ENCODE measurements at places on chromosomes 7 and 10. TPM values are rescaled to one million over a fixed set of nuclear protein-coding genes. Genes with fewer than 3 reads are reported as not detected.

- H3K4me1 ChIP-seq = no peaks in the 10 kb centered on the region
- H3K36me3 ChIP-seq = no peaks in the 10 kb centered on the region
Measured at GRCh38 chr10:58919927-58920654, 256.4 kb upstream of the PHYHIPL start.

GRCh38 chr7:30931929-30932540 is 20.4 kb downstream of the AQP1 start:
- no peak for DNase-seq
- no peaks in the 10 kb centered on the region for H3K4me1 ChIP-seq
- H3K27me3 ChIP-seq = no peaks in the 10 kb centered on the region
- H3K4me3 ChIP-seq = no peak overlapping the region

DNA sequence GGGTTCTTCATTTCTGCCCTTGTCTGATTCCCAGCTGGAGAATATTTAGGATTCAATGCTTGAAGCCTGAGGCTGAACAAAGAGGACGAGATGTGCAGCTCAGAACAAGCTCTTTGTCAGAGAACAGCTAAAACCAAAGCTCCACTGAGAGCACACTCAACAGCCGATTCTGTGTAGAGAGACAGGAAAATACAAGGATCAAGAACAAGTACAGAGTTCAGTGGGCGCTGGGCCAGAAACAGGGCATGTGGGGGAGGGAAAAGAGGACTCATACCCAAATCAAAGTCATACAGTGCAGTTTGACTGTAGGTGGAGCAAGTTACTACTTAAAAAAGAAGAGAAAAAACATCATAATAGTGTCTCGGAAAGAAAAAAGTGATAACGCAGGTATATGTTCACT is at the start of gene AGMO:
TSS of gene AGMO (minus strand) at position 181 of the 400 bp plus-strand sequence.
- no peaks in the 10 kb centered on the region for H3K27me3 ChIP-seq
- no peaks in the 10 kb centered on the region for H3K36me3 ChIP-seq
- no peak within 1 kb of the TSS for H3K27ac ChIP-seq
- DNase-seq = no peak

The PEX1 gene
- 9.7 TPM for polyA plus RNA-seq
